Stimulated activated CD8-positive, alpha-beta memory T cell treated with anti-CD3 and anti-CD28 coated beads, Interleukin-15, amount 100 ng/mL, for 24 hours (primary cell): ENCODE measurements at places on chromosomes 1 and 21.

DNA sequence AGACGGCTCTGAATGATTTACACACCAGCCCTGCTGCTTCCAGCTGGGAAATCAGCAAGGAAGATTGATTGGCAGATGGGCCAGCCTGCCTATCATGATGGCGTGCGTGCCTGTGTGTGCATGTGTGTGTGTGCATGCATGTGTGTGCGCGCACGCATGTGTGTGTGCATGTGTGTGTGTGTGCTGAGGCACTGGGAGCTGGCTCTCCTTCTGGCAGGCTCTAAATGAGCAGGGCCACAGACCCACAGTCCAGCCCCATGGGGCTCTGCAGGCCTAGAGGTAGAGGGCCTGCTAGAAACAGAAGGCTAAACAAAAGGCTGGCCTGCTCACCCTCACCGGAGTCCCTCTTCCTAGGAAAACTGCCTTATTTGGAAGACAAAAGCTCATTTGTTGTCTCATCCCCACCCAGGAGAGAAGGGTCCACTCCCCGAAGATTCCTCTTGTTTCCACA, 6.0 kb downstream of the KLHDC8A start:
- DNase-seq = no peak

- no peak for DNase-seq
These were observed 130.0 kb downstream of the EDEM3 start for GRCh38 chr1:184624626-184625025.

GRCh38 chr1:145995964-145996432, 381 bp downstream of the TXNIP start:
- DNase-seq = no peak

DNA sequence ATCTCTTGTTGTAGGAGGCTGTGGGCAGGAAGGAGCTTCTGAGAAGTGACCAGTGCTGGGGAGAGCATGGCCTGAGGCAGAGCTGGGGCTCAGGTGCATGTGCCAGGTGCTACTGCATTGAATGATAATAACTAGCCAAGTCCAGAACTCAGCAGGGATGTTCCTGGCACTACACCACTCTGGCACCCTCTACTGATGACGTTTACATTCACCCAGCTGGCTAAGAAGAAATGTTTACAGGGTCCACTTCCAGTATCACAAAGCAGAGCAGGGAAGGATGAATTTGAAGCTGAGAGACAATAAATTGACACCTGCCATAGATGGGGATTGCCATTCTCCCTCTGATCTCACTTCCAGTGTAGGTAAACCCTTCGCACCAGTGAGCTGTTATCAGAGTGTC, 411.8 kb downstream of the SETD4 start:
- no peak for DNase-seq

DNA sequence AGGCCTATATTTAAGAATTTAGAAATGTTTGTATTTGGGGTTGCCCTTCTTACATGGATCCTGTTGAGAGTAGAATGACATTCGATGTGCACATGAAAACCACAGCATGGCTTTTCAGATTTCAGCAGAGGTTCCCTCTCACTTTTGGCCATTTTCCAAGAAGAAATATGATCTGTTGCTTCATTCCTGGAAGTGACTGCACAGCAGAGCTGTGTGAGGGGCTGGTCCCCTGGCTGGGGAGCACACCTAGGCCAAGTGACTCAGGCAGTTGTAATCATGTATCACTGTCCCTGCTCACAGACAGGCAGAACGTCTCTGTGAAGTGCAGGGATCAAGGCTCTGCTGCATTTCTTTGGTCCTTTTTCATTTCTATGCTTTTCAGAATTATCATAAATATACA, 32.3 kb downstream of the AGT start:
- DNase-seq = no peak

DNA sequence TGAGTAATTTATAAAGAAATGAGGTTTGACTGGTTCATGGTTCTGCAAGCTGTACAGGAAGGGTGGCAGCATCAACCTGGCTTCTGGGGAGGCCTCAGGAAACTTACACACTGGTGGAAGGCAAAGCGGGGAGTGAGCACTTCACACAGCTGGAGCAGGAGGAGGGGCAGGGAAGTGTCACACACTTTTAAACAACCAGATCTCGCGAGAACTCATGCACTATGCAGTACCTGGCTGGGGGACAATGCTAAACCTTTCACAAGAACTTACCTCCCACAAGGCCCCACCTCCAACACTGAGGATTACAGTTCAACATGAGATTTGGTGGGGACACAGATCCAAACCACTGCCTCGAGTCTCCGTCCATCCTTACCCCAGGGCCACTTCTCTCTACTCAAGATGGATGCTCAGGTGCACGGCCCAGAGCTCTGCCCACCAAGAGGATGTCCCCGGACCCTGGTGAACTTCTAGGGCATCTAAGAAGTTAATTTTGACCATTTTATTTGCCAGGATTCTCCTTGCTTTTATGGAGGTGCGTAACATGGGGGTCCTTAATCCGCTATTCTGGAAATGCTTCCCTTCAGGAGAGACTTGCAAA, 22.7 kb upstream of the ACTRT2 start:
- DNase-seq = no peak

DNA sequence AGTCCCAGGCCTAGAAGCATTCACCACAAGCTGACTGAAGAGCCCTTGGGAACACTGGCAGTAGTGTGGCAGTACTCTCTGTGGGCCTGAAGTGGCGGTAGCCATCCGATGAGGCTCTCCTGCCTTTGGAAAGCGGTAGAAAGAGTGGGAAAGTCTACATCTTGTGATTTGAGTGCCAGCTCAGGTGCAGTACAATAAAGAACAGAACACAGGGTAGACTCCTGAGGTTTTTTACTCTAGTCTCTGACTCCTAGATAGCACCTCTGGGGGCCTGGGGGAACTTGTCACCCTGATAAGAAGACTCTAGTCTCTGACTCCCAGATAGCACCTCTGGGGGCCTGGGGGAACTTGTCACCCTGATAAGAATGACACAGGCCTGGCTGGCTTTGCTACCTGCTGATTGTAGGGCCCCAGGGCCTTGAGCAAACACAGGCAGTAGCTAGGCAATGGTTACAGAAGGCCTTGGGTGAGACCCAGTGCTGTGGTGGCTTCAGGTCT, 18.0 kb upstream of the IL20 start:
- DNase-seq = no peak

DNA sequence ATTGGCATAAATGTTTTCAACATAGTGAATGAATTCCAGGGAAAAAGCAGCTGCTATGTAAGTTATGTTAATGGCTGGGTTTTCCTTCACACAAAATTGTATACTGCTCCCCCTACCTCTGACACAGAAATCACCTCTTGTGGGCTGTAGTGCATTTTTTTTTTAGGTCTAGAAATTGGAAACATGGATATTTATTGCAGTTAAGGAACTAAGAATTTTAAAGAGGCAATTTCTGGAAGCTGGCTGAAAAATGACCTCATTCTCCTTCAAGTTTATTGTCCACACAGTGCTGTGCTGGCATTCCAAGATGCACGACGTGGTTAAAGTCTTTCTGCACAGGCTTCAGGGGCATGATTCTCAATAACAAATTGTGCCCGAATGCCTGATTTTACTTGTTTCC, 1424.2 kb downstream of the MRPL39 start:
- DNase-seq = no peak

- DNase-seq = peak; percentile 61
These were observed 21.7 kb downstream of the TMEM53 start for GRCh38 chr1:44652445-44653106.

- DNase-seq = no peak
These were observed 81.1 kb upstream of the ATP1B1 start for GRCh38 chr1:169025412-169025811.

GRCh38 chr1:111968511-111968910, 21.0 kb downstream of the KCND3 start:
- DNase-seq = no peak

GRCh38 chr1:205942631-205943159, 561 bp downstream of the SLC26A9 start:
- DNase-seq = no peak

DNA sequence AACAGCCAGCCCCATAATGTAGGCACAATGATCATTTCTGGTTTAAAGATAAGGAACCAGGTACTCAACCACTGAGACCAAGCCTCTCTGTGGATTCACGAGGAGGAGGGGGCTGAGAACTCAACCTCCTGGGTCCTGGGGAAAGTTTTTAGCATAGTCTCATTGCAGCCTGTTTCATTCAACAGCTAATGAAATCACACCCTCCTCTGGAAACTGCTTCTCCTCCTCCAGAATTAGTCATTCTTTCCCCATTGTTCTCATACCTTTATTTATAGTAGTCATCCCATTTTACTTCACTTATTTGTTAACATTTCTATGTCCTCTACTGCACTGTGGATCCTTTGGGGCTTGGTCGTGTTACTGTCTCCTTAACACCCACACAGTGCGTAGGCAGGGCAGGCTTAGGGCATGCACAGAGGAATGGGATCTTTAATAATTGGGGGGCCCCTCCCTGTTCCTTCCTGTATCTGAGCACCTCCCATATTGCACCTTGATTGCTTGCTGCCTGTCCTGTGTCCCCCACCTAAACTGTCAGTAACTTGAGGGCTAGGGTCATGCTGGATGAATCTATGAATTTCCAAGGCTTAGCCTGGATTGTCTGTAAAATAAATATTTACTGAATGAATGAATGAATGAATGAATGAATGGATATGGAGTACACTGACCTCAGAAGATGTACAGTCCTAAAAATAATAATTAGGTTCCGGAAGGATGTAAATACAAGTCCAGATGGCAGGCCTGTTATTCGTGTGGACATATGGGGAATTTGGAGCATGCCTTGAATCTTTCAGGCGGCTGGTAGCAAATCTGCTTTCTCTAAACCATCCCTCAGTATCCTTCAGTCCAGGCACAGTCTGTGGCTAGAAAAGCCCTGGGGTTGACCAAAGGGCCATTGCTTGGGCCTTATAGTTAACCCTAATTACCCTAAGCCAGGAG, 153.8 kb upstream of the HMGB4 start:
- DNase-seq = no peak

- DNase-seq = no peak
These were observed 11.8 kb downstream of the SIM2 start for GRCh38 chr21:36710729-36711048.

DNA sequence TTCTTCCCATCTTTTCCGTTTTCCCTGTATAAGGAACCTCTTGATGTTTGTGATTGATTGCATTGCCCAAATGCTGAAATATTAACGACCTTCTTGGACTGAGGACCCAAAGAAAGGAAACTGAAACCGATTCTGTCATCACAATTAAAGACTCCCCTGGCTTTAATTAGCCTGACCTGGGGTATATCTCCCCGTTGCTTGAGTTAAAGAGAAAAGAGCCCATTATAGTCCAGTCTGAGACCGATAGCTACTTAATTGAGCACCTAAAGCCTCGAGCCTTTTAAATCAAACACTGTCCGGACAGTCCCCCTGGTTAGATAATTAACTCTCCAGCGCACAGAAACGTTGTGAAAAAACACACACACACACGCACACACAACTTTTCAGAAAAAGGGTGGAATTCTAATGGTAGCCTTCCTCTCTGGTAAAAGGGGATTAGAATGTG, 8.0 kb downstream of the LMO4 start:
- DNase-seq = no peak

DNA sequence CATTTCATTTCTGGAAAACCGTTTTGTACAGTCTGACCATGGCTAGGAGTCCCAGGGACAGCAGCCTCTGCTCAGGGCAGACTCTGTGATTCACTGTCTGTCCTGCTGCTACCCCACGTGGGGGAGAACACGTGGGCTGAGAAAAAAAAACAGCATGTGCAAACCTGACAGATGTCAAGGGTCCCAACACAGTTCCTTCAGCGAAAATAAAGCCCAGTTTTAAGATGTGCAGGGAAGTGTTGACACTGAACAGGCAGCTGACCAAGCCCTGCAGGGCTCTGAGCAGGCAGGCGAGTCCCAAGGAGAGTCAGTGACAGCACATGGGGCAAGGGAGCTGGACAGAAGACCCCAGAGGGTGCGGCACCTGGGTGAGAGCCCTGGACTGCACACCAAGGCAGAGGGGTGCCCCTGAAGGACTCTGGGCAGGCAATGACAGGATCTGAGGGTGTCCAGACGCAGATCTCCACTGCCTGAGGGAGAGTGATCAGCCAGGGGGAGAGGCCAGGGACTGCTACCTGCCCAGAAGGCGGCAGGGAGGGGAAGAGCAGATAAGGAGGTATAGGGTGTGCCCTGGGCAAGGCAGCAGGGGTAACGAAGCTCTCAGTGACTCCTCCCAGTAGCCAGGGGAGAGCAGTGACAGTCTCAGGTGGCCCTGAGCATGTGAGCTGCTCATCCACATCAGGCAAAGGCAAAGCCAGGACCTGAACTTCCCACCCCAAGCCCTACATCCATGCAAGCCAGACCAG, 5.1 kb upstream of the SPATC1L start:
- no peak for DNase-seq

- DNase-seq = no peak
These were observed 22.8 kb upstream of the RNF186 start for GRCh38 chr1:19837866-19838265.

DNA sequence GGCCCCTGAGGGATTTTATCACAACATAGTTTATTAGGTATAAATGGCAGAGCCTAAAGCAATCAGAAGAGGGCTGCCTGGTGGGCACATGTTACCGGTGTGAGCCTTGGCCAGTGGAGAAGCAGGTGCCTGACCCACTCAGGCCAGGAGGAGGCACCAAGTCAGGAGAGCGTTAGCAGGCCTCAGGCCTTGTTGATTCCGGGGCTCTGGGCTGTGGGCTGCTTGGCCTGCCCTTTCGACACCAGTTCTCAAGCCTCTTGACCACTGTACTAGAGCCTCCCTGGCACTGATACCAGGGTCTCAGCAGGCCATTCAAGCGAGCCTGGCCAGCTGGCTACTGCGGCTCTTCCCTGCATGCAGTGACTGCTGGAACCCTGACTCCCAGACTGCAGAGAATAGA, 20.8 kb downstream of the CLDN14 start:
- DNase-seq = no peak

GRCh38 chr1:201889090-201889968, 631 bp downstream of the SHISA4 start:
- no peak for DNase-seq

DNA sequence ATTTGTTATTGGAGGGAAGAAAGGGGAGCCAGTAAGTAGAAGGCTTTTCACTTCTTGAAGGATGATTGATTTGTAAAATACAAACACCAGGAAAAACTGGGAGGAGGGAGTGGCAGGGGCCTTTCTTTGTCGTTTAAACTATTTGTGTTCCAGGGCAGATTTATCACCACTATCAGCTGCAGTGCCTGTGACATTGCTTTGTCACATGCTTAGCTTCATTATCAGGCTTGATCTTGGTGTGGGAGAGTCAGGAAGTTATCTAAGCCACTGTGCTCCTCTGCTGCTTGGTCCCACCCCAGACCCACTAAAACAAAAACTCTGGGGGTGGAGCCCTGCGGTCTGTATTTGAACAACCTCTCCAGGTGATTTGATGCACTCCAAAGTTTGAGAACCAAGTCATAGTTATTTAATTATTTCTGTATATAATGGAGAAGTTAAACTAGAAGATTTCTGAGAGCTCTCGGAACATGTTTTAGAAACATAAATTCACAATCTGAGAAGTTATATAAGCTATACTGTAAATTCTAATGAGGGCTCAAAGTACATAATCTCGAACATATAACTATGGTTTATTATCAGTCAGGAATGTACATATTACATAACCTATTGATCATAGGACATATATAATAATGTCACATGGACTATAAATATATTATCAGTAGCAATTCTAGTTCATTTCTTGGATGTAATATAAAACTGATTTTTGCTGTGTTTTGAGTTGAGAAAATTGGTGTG, 87.9 kb downstream of the CDC14A start:
- no peak for DNase-seq
